ENCODE measurements at places on chromosomes 3 and 15. TPM values are rescaled to one million over a fixed set of nuclear protein-coding genes. Genes with fewer than 3 reads are reported as not detected.

The XCR1 gene
- not detected for total RNA-seq

The CLCN2 gene
- 17.0 TPM for total RNA-seq

The GRAMD2A gene
- not detected for total RNA-seq

The EOMES gene
- 0.47 TPM for total RNA-seq

- peaks cover 9% of the 10 kb centered on the region for H3K4me1 ChIP-seq
- H3K36me3 ChIP-seq, result no peaks in the 10 kb centered on the region
- no peak overlapping the region for H3K27ac ChIP-seq
- DNase-seq, result no peak
- no peaks in the 10 kb centered on the region for H3K27me3 ChIP-seq
These were observed 155.6 kb downstream of the STXBP5L start for GRCh38 chr3:121063628-121064027.

The FOXB1 gene
- not detected for total RNA-seq

DNA sequence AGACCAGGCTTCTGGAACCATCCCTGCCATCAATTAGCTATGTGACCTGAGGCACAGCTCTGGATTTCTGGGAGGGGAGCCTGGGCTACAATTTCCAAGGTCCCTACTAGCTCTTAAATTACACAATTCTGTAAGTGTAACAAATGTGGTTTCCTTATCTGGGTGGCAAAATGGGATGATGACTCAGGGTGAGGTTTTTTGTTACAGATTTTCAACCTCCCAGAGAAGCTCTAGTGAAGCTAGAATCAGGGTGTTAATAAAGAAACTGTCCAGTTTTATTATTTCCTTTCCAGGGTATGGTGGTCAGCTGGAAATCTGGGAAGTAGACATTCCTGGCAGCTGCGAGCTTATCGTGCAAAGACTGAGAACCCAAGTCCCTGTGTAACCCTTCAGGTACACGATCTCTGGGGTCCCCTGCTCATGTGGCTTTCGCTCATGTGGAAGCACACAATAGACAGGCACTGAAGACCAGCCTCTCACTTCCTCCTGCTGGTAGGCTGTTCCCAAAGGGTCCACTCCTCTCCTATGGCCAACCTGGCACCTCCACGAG lies 7.3 kb downstream of the RAB27A start:
- no peak overlapping the region for H3K27ac ChIP-seq
- peaks cover 23% of the 10 kb centered on the region for H3K4me1 ChIP-seq
- no peak overlapping the region for H3K4me3 ChIP-seq
- no peaks in the 10 kb centered on the region for H3K36me3 ChIP-seq
- H3K27me3 ChIP-seq, result no peaks in the 10 kb centered on the region

- no peak for DNase-seq
- H3K36me3 ChIP-seq, result no peaks in the 10 kb centered on the region
- H3K27me3 ChIP-seq, result no peaks in the 10 kb centered on the region
- H3K27ac ChIP-seq, result no peak overlapping the region
- H3K4me3 ChIP-seq, result no peak overlapping the region
These were observed 539.3 kb upstream of the LMCD1 start for GRCh38 chr3:7962301-7962700.

- peaks cover 5% of the 10 kb centered on the region for H3K4me1 ChIP-seq
- H3K36me3 ChIP-seq, result no peaks in the 10 kb centered on the region
- peak; percentile 5 for DNase-seq
- H3K27ac ChIP-seq, result no peak overlapping the region
These were observed 951 bp downstream of the TARS3 start for GRCh38 chr15:101723171-101723873.

- no peak overlapping the region for H3K4me3 ChIP-seq
- H3K4me1 ChIP-seq, result no peaks in the 10 kb centered on the region
- no peak overlapping the region for H3K27ac ChIP-seq
- H3K27me3 ChIP-seq, result no peaks in the 10 kb centered on the region
- DNase-seq, result no peak
These were observed 795.1 kb downstream of the FHIT start for GRCh38 chr3:60456180-60456579.

DNA sequence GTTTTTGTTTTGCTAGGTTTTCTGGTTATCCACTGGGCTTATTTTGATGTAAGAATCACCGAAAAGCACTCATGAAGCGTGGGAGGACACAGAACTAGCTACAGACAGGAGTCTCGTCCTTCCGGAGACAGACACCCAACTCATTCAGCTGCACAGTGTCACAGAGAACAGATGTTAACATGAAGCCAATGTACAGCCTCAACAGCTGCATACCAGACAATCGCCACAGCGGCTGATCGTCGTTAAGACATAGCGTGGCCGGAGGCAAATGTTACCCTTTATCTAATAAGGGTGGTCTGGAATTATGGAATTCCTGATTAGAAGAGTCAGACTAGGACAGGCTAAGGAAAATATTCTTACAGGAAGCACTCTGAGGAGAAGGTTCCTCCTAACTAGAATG lies 1.1 kb upstream of the PYGO1 start:
- peaks cover 33% of the 10 kb centered on the region for H3K27me3 ChIP-seq
- no peak overlapping the region for H3K27ac ChIP-seq
- H3K4me3 ChIP-seq, result no peak overlapping the region
- no peaks in the 10 kb centered on the region for H3K4me1 ChIP-seq
- DNase-seq, result no peak

GRCh38 chr3:134840459-134840858 lies 45.4 kb downstream of the EPHB1 start:
- peaks cover 22% of the 10 kb centered on the region for H3K4me1 ChIP-seq
- no peak overlapping the region for H3K4me3 ChIP-seq
- peak overlapping the region; percentile 45 for H3K27ac ChIP-seq

DNA sequence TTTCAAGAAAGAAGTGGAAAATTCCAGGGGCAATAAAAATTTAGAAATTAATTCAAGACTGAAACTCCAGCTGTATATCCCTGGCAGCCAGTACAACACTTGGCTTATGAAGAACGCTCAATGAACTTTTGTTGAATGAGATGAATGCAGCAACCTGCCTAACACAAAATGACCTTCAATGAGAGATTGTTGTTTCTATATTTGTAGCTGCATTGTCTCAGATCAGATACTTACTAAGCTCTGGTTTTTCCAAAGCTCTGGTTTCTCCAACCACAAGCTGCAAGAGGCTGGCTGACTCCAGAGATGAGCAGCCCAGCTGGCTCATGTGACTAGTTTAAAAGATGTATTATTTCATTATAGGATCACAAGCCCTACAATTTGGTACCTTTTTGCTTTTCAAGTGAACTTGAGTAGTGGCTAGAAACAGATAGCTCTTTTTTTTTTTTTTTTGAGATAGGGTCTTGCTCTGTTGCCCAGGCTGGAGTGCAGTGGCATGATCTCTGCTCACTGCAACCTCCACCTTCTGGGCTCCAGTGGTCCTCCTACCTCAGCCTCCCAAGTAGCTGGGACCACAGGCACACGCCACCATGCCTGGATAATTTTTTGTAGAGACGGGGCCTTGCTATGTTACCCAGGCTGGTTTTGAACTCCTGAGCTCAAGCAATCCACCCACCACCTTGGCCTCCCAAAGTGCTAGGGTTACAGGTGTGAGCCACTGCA lies 57.4 kb downstream of the UMPS start:
- no peak overlapping the region for H3K4me3 ChIP-seq
- no peaks in the 10 kb centered on the region for H3K27me3 ChIP-seq
- peaks cover 6% of the 10 kb centered on the region for H3K4me1 ChIP-seq
- peak overlapping the region; percentile 37 for H3K27ac ChIP-seq

DNA sequence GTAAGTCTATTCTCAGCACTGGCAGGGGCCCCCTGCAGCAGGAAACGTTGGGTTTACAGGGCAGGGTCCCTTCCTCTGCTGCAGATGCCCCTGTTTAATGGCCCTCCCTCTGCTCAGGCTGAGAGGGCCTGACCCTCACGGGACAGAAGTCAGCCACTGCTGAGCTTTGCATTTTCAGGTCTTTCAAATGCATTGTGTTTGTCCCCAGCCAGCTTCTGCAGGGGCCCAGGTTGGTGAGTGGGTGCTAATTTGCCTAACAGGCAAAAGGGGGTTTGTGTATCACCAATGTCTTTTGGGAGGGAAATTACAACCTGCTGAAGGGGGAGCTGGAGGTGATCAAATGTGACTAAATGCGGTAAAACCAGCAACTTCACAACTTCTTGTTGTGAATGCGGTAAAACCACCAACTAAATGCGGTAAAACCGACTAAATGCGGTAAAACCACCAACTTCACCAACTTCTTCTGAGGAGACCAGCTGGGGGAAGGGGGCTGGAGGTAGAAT lies 44.8 kb upstream of the UBE2E1 start:
- no peaks in the 10 kb centered on the region for H3K36me3 ChIP-seq
- no peak overlapping the region for H3K27ac ChIP-seq
- no peaks in the 10 kb centered on the region for H3K4me1 ChIP-seq
- H3K27me3 ChIP-seq, result no peaks in the 10 kb centered on the region

GRCh38 chr3:144480416-144480919 lies 508.8 kb downstream of the DIPK2A start:
- no peak overlapping the region for H3K4me3 ChIP-seq
- no peaks in the 10 kb centered on the region for H3K36me3 ChIP-seq
- no peaks in the 10 kb centered on the region for H3K4me1 ChIP-seq
- no peak for DNase-seq

GRCh38 chr3:142608631-142609030 lies 12.4 kb downstream of the PLS1 start:
- no peaks in the 10 kb centered on the region for H3K27me3 ChIP-seq
- no peak for DNase-seq
- peaks cover 10% of the 10 kb centered on the region for H3K4me1 ChIP-seq
- no peak overlapping the region for H3K4me3 ChIP-seq

GRCh38 chr15:60485365-60486055 lies 6.6 kb upstream of the ICE2 start:
- DNase-seq, result no peak
- H3K4me1 ChIP-seq, result no peaks in the 10 kb centered on the region
- H3K36me3 ChIP-seq, result no peaks in the 10 kb centered on the region
- no peaks in the 10 kb centered on the region for H3K27me3 ChIP-seq
- H3K27ac ChIP-seq, result no peak overlapping the region
- H3K4me3 ChIP-seq, result no peak overlapping the region

DNA sequence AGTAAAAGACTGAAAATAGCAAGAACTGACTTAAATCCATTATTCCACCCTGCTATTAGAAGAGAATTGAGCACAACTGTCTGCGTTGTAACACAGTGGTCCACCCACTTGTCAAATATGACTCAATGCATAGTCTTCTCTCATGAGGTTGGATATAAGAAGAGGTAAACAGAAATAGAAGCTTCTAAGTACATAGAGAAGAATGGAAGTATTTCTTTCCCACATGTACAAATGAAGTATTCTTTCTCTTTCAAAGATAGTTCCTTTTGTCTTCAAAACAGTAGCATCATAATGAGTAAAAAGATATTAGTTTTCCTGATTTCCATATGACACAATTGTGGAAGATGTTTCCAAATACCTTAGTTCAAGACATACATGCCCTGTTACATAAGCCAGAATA lies 348.6 kb upstream of the CCDC54 start:
- H3K4me1 ChIP-seq, result no peaks in the 10 kb centered on the region
- no peak overlapping the region for H3K4me3 ChIP-seq
- no peaks in the 10 kb centered on the region for H3K36me3 ChIP-seq
- peak; percentile 6 for DNase-seq

The MOBP gene
- not detected for total RNA-seq

The TNFSF10 gene
- total RNA-seq, result 1.2 TPM

The ZNF620 gene
- total RNA-seq, result 2.5 TPM

DNA sequence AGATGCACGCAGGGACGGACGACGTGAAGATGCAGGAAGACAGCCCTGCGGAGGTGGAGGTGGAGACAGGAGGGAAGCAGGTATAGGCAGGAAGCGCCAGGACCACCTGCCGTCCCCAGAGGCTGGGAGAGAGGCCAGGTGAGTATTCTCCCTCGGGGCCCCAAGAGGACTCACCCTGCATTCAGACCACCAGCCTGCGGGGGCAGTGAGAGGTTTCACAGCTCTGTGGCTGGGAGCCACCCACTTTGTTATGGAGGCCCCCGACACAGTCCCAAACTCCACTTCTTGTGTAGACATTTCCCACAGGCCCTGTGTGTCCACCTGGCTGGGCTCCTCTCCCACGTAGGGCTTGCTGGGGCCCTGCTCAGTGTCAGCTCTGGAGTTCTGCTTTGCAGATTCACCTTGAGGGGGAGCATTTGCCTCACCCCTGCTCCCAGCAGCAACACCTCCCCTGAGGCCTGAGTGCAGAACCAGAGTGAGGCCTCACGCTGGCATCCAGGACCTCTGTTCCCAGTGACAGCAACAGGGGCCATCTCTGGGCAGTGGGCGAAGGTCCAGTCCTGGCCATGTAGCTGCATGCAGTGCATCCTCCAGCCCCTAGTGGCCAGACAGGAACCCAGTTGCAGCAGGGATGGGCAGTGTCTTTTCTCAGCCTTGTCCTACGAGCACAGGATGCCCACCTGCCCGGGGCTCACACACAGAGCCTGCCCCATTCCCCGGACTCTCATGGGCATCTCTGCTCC lies 119.4 kb upstream of the IQSEC1 start:
- no peak overlapping the region for H3K27ac ChIP-seq
- no peaks in the 10 kb centered on the region for H3K27me3 ChIP-seq
- H3K4me1 ChIP-seq, result peaks cover 62% of the 10 kb centered on the region
- no peak overlapping the region for H3K4me3 ChIP-seq

- no peaks in the 10 kb centered on the region for H3K4me1 ChIP-seq
- H3K27me3 ChIP-seq, result no peaks in the 10 kb centered on the region
- peak; percentile 42 for DNase-seq
- no peak overlapping the region for H3K27ac ChIP-seq
These were observed 807.4 kb downstream of the SQOR start for GRCh38 chr15:46442184-46442583.

DNA sequence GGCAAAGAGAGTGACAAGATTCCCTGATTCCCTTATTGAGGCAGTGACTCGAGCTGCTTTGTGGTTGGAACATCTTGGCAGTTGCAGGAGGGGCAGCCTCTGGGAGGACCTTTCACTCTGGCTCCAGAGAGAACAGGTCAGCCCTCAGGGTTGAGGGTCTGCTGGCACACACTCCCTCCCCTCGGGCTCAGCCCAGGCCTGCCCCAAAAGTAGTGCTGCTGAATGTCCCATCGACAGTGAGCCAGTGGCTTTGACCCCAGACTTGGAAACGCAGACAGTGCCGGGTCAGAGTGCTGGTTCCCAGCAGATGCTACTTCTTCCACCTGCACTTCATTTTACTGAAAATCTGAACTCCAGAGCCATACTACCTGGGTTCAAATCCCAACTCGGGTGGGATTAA lies 25.6 kb upstream of the ATP2B2 start:
- no peaks in the 10 kb centered on the region for H3K4me1 ChIP-seq
- H3K27me3 ChIP-seq, result peaks cover 54% of the 10 kb centered on the region
- H3K4me3 ChIP-seq, result no peak overlapping the region
- H3K27ac ChIP-seq, result no peak overlapping the region

- H3K4me1 ChIP-seq, result no peaks in the 10 kb centered on the region
- no peak overlapping the region for H3K27ac ChIP-seq
- H3K36me3 ChIP-seq, result no peaks in the 10 kb centered on the region
- H3K27me3 ChIP-seq, result no peaks in the 10 kb centered on the region
- no peak overlapping the region for H3K4me3 ChIP-seq
These were observed 3.0 kb downstream of the SNTN start for GRCh38 chr3:63655519-63655918.

DNA sequence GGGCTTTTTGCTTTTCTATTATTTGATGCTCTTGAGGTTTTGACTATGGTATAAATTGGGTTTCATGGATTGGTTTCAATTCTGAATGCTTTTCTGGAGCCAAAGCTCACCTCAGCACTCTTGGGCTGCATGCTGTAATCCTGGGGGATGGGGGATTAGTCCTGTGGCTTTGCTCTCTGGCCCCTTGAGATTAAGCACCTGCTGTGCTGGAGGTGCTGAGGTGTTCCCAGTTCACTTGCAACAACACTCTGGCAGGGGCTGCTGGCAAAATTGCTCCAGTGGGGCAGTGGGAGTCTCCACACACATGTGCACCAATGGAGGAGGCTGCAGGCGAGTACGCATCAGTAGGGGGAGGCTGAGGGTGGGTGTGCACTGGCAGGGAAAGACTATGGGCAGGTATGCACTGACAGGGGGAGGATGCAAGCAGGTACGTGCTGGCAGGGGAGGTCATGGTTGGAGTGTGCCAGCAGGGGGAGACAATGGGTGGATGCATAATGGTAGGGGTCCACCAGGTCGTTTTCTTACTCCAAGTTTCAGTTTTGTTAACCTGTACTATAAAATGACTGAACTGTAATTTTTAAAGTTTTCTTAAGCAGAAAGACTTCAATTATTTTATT lies 489.2 kb downstream of the FGF12 start:
- H3K27ac ChIP-seq, result no peak overlapping the region
- H3K36me3 ChIP-seq, result no peaks in the 10 kb centered on the region
- H3K4me3 ChIP-seq, result no peak overlapping the region
